ENCODE measurements at places on chromosomes 12 and 14.

DNA sequence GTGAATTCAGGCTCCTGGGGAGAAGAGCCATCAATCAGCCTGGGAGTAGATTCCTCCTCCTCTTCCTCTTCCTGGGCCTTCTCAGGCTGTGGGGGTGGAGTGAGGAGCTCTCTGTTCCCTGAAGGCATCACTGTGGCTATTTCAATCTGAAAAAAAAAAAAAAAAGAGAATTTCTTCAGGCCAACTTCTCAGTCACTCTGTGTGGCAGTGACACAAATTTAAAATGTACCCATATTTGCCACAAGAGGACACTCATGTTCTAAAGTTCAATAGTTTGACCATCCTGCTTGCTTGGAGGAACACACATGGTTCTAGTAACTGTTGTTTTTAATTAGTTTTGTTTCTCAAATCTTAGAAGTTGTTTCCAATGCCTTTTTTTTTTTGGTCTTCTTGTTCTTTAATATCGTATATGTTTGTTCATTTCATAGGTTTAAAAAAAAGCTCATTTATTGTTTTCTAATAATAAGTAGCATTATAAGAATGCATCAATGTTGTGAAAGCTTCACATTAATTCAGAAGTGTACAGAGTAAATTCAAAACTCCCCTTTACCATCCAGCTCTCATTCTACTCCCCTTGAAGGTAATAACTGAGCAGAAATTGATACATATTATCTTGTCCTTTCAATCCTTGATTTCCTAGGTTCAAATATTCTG, 23.3 kb upstream of the CCER1 start:
- no peak for DNase-seq

GRCh38 chr14:21537090-21537424, 10.9 kb upstream of the SALL2 start:
- no peak for DNase-seq

DNA sequence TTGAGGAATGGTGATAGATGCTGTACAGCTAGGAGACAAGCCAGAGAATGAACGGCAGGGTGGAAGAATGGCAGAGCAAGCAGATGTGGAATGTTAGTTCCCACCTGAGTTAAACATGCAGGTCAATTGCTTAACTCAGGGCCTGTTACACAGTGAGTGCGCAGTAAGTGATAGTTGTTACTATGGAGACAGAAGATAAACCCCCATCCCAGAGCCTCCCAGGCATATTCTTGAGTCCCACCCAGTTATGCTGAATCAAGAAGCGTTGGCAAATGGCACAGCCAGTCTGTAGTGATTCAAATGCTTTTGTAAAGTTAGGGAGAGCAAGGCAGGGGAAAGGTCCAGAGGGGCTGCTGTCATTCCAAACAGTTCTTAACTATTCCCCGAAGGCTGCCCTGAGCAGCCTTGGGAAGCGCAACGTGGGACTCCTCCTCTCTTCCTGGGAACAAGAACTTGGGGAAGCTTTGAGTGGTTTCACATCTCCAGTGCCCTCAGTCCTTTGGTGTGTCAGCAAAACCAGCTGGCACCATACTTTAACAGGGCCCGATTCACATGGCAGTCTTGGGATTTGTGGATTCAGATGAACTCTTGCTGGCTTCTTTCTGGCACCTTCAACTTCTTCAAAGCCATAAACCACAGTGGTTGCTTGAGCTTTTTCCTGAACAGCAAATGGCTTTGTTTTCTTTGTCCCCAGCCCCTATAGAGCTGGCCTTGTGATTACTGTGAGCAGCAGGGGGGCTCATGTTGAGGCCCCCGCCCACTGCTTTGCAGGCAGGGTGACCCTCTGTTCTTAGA, 66.4 kb downstream of the PPM1A start:
- DNase-seq = no peak

DNA sequence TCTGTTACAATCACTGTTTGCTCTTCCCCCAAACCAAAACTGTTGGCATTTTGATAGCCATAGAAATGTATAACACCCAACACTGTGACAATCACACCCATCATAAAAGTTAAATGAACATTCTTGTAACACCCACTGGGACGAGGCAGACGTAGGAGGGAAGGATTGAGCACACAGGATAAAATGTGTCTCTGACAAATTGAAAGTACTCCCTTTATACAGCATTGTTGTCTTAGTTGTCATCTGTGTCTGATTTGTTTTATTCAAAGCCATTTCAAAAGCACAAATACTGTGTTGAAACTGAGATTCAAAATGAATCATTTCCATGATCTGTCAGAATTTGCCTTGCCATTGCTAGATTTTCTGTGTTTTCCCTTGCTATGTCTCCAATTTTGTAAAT, 436.3 kb downstream of the TMTC2 start:
- DNase-seq = no peak

DNA sequence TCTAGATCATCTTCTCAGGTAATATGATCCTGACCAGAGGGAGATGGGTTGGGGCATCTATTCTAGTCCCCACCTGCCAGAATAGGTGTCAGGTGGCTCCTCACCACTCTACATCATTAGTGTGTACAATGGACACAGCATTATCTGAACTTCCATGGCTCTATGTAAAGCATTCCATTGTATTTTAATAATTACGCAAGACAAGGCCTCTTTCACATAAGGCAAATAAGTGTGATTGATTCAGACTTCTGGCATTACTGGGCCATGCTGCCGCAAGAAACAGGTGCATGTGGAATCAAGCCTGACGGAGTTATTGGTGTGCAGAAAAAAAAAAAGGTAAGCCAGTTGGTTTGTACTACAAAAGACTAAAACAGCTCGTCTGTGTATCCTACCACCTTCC, 3.1 kb upstream of the DDHD1 start:
- no peak for DNase-seq
